ENCODE measurements at places on chromosomes 11 and 22.

- DNase-seq = no peak
Measured at GRCh38 chr11:44066732-44067141, 667 bp downstream of the ACCS start.

- DNase-seq = no peak
Measured at GRCh38 chr11:129722529-129722928, 93.1 kb upstream of the TMEM45B start.

DNA sequence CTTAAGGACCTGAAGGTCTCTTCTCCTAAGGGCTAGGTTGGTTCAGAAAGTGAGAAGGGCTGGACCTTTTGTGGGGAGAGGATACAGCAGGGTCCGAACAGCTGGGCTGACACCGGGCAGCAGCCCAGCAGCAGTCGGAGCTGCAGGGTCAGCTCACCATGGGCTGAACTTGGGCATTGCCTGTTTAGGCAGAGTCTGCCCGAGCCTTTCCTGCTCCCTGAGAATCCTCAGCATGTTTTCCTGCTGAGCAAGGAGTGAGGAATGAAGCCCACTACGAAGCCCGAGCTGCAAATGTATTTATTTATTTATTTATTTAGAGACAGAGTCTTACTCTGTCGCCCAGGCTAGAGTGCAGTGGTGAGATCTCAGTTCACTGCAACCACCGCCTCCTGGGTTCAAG lies 83.9 kb downstream of the PTPRJ start:
- DNase-seq = no peak

DNA sequence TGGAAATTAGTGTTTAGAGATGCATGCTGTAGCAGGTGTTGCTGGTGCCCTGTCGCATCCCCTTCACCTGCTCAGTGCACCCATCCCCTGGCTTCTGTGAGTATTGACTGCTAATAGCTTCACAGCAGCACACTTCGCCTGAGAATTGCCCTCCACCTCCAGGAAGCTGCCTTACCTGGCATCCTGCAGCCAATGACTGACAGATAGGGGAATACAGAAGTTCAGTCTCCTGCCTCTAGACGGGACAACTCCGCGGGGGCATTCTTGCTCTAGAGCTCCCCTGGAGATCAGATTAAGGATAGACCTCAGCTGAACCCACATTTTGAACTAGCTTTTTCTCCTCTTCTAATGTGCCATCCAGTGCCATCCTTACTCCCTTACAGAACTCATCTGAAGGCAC lies 9.3 kb upstream of the CD3E start:
- no peak for DNase-seq

DNA sequence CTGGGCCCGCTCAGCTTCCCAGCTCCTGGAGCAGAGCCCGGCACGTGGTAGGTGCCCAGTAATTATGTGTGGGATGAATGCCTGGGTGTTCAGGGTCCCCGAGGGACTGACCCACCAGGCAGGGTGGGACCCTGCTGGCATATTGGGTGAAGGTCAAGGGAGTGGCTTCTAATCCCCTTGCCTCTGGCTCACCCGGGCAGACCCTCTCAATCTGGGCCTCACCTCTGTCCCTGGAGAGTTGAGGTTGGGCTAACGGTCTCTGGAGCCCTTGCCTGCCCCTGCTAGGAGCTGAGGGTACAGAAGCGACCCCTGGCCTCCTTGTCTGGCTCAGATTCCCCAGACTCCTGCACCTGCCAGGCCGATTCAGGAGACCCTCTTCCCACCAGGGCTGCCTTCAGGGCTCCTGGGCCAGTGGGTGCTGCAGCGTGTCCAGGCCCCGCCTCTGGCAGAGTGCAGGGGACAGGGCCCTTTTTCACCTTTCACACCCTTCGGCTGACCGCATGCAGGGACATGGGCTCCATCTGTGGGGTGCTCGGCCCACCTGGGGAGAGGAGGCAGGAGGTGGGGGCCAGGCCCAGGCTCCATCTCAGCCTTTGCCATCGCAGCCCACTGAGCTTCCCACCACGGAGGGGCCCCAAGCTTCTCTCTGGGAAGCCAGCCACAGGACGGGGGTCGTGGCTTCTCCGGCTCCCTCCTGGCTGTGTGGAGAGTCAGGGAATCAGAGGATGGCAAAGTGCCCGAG lies 3.8 kb upstream of the CTSD start:
- no peak for DNase-seq

DNA sequence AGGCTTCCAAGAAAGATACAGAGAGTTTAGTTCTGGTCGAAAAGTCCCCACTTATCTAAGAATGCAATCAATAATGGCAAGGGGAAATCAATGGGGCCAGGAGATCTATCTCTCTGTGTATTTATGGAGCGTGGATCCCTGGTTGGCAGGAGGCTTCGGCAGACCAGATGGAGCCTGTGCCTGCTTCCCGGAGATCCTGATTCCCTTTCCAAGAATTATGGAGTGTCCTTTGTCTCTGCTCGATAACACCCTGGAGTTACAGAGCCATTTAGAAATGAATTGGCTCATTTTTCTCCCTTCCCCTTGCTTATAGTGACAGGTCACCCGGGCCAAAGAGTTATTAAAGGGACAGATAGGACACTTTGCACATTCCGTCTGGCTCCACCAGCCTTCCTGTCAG lies 92.4 kb downstream of the ISX start:
- DNase-seq = no peak

GRCh38 chr11:86955361-86956120 lies at the start of gene FZD4:
Gene FZD4, minus strand, starts transcription at chr11:86955395. Its CDS starts 310 bp downstream, at chr11:86955085.
- DNase-seq = peak; percentile 83

DNA sequence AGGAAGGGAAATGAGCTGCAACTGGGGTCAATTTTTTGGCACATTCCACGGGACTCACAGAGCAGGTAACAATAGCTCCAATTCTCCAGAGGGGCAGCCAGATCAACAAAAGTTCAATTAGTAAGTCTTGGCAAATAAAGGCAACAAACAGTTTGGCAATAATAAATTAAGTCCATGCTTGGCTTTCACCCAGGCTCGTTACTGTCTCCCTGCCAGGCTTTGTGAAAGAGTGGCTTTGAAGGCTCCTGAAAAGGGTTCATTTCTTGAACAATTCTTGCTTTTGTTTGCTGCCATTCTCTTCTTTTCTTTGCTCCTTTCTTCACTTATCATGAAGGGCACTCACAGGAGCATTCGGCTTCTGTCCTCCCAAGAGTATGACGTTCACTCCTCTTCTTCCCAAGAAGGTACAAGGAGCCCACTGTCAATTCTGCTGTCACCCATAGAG lies 123.3 kb downstream of the APIP start:
- DNase-seq = peak; percentile 44

DNA sequence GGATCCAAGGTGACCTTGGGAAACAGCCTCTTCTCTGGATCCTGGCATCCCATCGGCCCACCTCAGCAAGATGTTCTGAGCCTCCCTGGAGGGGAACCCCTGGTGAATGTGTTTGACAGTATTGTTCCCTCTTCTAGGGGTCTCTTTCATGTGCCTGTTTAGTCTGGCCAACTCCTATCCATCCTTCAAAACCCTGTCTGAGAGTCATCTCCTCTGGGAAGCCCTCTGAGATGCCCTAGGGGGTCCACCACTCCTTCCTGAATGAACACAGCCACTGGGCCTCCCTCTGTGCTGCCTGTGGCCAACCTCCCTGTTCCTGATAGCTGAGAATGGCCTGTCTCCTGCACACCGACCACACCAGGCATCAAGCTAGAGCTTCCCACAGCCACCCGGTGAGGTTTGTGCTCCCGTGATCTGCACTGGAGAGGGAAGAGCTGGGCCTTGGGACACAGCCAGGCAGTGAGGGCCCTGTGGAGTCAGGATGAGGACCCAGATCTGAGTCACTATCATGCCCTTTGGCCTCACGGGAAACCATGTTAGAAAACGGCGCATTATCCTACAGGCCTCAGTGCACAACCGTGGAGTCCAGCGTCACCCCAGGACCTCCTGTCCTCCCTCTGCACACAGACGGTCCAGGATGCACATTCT lies 8.8 kb downstream of the WNT7B start:
- DNase-seq = no peak
